ENCODE measurements at places on chromosomes 1 and 21.

DNA sequence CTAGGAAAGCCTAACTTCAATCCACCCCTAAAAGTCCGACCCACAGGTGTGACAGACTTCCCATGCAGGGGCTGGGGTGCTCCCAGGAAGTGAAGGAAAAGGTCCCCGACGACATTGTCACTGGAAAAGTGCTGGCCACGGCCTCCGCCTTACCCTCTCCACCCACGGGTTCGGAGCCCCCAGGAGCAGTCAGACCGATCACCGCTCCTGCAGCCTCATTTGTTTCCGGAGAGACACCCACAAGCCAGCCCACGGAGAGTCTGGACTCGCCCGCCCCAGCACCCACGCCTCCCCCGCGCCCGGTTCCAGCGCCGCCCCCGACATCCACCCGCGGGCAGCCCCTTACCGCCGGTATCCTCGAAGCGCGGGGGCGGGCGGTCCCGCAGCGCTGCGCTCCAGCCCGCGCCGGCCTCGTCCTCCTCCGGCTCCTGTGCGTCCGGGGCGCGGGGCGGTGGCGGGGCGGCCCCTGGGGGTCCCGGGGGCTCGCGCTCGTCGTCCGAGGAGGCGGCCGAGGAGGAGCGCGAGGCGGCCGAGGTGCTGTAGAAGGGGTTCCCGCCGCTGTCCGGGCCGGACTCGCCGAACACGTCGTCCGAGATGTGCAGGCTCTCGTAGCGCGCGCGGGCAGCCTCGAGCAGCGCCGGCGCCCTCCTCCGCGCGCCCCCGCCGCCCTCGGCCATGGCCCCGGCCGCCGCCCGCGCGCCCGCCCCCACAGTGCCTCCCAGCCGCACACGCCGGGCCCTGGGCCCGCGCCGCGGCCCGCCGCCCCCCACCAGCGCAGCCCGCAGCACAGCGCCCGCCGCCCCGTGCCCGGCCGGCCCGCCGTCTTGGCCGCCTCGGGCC, 660 bp downstream of the PGBD5 start:
- no peak for DNase-seq

DNA sequence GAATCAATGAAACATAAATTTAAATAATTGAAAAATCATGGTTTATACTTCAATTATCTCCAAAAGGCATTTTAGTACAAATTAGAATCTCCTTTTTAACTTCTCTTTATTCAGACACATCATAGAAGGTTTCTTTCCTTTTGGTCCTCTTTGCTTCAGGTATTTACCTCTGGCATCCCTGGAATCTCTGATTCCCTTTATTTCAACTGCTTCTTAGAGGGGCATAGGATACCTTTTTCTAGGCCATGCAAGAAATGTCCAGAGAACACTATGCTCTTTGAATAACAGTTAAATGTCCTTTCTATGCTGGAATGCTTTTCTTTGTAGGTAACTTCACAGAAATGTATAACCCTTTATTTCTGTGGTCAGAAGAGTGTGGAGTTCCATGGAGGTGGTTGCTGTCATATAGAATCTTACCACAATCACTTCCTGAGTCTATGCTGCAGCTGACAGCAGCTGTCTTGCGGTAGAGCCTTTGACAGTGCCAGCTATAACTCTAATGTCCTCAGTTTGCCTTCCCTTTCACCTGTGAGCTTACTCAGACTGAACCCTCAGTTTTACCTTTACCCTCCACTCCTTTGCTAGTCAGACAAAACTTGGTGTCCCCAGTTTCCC, 8.6 kb downstream of the LAMC2 start:
- no peak for DNase-seq

DNA sequence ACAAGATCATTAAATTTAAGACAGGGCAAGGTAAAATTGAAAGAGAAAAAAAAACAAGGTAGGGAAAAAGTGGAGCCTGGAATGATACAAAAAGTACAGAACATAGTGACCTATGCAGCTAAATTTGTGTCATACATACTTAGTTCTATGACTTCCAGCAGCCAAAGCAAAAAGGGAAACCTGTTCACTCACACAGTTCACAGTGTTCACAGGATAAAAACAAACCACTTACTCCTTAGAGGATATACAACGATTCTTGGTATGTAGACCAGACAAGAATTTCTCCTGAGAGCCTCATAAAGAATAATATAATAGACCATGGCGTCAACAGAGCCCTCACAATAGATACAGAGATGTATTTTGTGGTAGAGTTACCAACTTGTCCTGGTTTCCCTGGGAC, 27.5 kb downstream of the COA7 start:
- DNase-seq, result no peak

GRCh38 chr1:32500387-32501209, 35.7 kb downstream of the ZBTB8B start:
- DNase-seq, result peak; percentile 74

DNA sequence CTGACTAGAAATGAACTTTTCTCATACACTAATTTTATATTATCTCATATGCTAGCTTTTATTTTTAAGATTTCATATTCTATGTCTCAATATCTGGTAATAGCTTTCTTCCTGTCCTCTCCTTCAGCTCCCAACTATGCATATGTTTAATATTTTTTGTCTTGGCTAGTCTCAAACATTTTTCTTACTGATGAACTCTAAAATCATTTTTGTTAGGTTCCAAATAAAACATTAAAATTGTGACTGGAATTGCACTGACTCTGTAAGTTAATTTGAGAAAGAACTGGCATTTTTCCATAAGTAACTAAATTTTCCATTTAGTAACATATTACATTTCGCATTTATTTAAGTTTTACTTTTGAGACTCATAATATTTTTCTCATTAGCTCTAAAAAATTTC, 368.5 kb upstream of the DPYD start:
- DNase-seq, result no peak

DNA sequence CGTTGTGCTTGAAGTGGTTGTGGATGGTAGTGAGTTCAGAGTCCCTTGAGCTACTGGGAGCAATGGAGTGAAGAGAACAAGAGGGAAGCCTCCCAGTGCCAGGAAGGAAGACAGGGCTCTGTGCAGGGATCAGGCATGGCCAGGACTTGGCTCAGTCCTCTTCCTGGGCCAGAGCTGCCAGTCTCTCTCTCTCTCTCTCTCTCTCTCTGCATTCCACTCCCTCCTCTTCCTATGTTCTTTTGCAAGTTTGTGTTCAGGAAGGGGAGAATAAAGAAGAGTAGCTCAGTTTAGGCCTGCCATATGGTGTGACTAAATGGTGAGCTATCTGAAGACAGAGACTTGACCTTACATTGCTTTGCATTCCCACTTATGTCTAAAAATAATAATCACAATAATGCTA, 20.5 kb upstream of the RPTN start:
- no peak for DNase-seq

- peak; percentile 83 for DNase-seq
Measured at GRCh38 chr1:9852410-9853248, 28.9 kb upstream of the CLSTN1 start.

DNA sequence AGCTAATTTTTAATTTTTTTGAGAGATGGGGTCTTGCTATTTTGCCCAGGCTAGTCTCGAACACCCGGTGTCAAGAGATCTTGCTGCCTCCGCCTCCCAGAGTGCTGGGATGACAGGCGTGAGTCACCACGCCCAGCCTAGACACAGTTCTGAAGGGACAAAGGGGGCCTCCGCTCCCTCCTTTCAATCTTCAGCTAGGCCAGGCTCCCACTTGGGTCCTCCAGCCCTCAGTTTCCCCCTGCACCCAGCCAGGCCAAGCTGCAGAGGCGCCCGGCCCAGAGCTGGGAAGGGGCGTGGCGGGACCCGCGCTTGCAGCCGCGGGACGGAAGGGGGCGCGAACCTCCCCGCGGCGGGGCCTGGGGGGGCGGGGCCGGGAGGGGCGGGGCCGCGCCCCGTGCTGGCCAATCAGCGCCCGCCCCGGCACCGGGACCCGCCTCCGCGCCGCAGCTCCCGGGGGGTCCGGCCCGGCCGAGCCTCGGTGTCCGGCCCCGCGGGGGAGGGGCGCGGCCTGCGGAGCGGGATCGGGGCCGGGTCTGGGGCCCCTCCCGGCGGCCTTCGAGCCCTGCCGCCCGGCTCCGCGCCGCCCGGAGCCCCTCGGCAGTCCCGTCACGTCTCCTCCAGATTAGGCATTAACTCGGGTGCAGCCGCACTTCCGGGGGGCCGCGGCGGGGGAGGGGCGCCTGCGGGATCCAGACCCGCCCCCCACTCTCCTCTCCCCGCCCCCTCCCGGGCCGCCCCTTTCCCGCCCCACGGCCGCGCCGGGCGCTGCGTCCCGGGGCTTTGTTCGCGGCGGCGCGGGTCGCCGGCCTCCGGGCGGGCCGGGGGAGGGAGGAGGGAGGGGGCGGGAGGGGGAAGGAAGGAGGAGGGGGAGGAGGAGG, 559 bp upstream of the AGRN start:
- DNase-seq, result peak; percentile 68

DNA sequence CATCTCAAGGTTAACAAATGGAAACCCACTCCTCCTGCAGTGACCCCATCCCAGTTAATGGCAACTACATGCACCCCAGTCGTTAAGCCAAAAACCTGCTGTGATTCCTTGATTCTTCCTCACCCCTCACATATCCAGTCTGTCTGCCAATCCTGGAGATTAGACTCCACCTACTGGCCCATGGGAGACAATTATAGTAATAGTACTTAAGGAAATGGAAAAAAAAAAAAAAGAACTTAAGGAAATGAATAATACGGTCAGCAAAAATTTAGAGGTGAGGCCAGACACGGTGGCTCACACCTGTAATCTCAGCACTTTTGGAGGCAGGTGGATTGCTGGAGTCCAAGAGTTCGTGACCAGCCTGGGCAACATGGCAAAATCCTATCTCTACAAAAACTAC, 7.0 kb downstream of the NOL9 start:
- DNase-seq, result no peak
